ENCODE measurements at places on chromosomes 3 and 15. TPM values are rescaled to one million over a fixed set of nuclear protein-coding genes. Genes with fewer than 3 reads are reported as not detected.

GRCh38 chr3:194105292-194105691 lies 30.7 kb upstream of the HES1 start:
- DNase-seq: no peak

DNA sequence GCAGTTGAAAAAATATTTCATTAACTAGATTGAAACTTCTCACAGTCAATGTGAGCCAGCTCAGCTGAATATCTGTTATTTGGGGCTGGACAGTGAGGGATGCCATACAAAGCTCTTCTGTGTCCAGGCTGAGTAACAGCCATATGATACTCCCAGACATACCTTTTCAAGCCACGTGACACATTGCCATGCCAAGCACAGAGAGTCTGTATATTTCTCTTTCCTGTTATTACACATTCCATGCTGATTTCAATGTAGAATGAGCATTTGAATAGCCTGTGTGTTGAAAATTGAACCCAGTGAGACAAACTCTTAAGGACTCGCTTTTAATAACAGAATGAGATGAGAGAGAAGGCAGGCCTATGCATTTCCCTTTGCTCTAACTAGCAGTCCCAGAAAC lies 334.7 kb upstream of the RASGRP1 start:
- no peak for DNase-seq

- DNase-seq: no peak
Measured at GRCh38 chr3:170108955-170109354, 71.2 kb downstream of the GPR160 start.

DNA sequence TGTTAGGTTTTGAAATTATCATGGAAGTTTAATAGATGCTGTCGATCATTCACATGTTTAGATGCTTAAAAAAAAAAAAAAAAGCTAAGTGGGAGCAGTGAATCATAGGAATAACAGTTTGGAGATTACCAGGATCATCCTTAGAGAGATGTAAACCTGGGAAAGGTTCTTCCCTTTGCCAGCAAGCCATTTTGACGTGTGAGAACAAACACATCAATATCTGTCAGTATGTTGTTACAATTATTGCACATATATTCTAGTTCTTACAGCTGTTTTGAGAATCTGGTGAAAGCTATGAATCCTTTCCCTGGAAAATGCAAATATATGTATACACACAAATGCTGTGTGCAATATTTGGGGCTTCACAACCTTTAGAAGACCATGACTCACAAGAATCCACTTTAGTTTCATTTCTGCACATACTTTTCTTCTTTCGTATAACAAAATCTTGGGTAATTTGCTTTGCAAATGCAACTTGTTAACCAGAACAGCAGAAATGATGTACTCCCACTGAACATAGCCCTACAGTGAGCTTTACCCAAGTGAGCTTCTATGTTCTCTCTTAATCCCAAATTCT lies 12.0 kb downstream of the NFKBIZ start:
- DNase-seq: no peak

DNA sequence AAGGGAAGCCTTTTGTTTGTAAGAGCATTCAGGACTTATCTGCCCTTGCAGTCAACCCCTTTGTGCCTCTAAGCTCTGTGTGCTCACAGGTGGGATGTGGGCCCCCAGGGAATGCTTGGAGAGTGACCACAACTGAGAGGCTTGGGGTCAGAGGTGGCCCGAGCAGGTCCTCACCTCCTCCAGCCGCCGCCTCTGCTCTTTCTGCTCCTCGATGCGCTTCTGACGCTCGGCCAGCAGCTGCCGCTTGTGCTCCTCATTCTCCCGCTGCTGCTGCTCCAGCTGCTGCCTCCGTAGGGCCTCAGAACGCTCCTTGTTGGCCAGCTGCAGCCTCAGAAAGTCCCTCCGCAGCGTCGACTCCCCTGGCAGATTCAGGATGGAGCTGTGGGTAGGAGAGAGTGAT lies 130.8 kb upstream of the SLC2A2 start:
- DNase-seq: peak; percentile 17

DNA sequence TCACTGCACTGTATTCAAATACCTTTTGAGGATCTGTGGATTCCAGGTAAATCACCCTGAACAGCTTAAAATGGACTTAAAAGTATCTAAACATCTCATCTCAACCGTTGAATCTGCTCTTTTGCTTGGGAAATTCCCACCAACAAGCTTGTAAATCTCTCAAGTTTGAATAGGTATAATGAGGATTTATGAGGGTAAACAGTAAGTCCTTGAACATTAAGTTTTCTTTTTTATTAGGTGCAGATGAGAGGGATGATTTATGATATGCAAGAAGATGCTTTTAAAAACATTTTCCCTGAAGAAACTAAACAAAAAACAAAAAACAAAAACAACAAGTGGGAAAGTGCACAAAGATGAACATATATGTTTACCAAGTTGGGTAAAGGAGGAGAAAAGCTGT lies 290.6 kb downstream of the ROBO1 start:
- no peak for DNase-seq

DNA sequence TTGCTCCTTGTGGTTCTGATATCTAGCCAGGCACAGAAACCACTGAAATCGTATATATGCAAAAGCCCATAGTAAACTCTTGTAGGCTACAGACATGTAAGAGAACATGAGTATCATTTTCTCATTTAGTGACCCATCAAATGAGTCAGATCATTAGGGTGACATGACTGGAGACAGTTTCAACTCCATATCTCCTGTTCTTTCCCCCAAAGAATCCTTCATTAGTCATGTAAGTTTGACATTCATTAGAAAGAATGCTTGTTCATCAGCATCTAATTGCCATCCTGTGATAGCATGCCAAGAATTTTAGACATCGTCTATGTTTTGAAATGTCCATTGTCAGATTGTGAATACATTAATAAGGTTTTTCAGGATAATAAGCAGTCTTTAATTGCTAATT lies 264.9 kb upstream of the TPM1 start:
- no peak for DNase-seq

GRCh38 chr15:74403991-74404563 lies 29.7 kb downstream of the SEMA7A start:
- no peak for DNase-seq

GRCh38 chr15:22232675-22233074 lies 152.3 kb downstream of the OR4M2 start:
- no peak for DNase-seq

DNA sequence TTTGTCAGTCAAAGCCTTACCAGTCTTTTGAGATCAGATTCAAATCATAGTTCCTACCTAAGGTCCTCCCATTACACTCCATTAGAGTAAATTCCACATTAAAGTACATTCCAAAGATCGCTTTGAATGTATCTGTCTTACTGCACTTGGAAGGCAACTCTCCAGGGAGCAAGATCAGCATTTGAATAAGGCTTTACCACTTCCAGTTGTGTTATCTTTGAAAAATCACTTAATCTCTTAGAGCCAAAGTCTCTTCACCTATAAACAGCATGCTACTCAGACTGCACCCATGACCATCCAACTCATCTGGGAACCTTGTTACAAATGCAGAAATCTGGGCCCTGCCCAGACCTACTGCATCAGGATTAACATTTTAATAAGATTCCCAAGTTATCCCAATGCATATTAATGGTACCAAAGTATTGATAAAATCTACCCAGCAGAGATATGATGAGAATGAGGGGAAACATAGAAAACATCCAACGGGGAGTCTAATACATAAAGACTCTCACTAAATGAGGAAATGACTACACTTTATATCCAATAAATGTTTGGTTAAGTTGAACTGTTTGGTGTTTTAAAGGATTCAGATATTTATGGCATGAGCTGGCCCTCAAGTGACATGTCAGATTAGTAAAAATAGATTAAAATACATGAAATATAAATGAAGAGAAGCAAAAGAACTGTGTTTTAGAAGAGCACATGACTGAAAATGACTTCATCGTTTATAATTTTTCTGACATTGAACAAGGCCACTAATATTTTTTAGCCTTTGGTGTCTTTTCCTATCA lies 75.9 kb downstream of the TNIK start:
- DNase-seq: no peak

WDR93 gene
- polyA plus RNA-seq: not detected

LEKR1 gene
- polyA plus RNA-seq: 2.1 TPM

GASK1A gene
- polyA plus RNA-seq: not detected

Data from immature natural killer cell (primary cell).